Globus pallidus (tissue), 1 donor: ENCODE measurements at places on chromosomes 3 and 15.
A peak's percentile ranks its signal among the peaks of the same experiment; 100 is the strongest.

- no peak for DNase-seq
These were observed 71.3 kb downstream of the RAB11A start for GRCh38 chr15:65940618-65940909.

DNA sequence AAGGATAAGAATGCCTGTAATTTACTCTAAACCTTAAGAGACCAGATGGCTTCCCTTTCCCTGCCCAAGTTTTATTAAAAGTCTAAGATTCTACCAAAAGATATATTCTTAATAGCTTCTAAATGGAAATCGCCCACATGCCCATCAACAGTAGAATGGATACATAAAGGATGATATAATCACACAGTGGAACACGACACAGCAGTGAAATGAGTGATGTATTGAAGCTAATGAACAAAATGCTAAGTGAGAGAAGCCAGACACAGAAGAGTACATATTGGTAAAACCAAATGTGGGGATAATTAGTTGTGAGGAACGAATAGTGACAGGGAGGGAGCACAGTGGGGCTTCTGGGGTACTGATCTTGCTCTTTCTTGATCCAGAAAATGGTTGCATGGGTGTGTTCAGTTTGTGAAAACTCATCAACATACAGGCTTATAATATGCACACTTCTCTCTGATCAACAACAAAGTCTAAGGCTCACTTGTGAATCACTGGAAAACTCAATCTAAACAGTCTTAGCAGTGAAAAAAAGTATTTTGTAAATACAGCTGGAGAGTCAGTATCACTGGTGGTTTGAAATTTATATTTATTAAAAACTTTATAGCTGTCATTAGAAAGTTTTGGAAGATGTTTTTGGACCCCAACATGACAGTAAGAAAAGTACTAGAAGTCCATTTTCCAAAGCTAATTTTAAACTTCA, 170.7 kb upstream of the FAM3D start:
- no peak for DNase-seq

DNA sequence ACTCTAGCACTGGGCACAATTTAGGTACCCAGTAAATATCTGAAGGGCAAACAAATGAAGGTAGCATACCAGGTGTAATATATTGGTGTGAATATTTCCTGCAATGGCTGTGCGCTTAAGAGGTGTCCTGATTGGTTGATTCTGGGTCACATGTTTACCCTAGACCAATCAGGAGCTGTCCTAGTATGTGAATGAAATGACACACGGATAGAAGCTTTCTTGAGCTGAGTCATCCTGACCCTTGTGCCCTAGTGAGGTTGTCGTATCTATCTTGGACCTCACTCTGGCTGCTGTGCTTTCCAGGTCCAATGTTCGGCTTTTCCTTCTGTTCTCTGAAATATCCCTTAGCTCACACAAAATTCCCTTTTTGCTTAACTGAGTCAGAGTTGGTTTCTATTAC, 58.1 kb upstream of the FOXP1 start:
- no peak for DNase-seq

DNA sequence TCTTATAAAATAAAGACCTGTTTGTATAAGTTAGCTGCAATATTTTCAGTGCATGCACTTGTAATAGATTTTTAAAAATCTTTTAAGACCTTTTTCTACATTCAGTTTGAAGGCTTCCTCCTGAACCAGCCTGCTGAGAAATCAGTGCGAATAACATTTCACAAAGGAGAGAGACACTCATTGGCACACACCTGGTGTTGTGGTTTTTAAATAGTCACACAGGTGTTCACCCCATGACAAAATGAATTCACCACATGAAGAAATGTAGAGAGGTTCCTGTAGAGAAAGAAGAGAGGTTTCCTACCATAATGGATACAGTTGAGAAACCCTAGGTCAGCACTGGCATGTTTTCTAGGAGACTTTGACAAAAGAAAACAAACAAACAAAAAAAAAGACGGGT, 237.3 kb downstream of the CNTN6 start:
- no peak for DNase-seq

GRCh38 chr15:85785887-85786780, 8.6 kb downstream of the KLHL25 start:
- DNase-seq = no peak

DNA sequence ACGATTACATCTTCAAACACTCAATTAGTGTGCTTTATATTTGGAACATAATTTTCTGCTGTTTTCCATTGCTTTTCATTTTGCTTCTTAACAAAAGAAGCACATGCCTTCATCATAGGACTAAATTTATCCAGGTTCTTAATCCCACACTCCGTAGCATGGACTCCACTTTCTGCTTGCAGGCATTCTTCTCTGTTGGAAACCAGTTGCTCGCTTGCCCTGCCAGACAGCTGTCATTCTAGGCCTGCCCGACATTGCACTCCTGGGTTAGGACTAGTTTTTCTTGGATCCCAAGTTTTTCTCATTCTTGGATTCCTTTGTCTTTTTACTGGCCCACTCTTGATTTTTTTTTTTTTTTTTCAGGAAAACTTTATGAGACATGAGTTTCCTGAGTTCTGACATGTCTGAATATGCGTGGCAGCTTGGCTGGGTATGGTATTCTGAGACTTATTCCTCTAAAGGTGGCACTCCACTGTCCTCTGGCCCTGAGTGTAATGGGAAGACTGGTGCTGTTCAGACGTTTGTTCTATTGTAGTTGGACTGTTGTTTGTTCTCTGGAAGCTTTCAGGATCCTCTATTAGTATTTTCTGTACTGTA, 6.3 kb upstream of the ATP1B3 start:
- no peak for DNase-seq

GRCh38 chr3:148066802-148067201, 630.9 kb upstream of the AGTR1 start:
- DNase-seq = no peak

GRCh38 chr15:98085003-98085639, 124.6 kb downstream of the ARRDC4 start:
- peak; percentile 49 for DNase-seq

DNA sequence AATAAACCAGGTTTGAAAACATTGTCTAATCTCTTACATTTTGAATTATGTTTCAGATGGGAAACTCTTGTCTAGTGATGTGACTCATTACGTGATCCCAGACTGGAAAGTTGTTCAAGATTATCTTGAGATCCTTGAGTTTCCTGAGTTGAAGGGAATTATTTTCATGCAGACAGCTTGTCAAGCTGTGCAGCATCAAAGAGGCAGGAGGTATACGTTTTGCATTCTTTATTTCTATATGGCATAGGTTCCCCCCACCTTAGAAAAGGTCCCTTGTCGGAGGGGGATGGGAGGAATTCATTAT, 1.5 kb downstream of the DIS3L start:
- DNase-seq = no peak

- peak; percentile 80 for DNase-seq
These were observed 45.1 kb upstream of the PLXND1 start for GRCh38 chr3:129651435-129652202.

GRCh38 chr3:124884474-124885101, 2.6 kb downstream of the ITGB5 start:
- DNase-seq = no peak

- no peak for DNase-seq
These were observed 12.4 kb downstream of the POPDC2 start for GRCh38 chr3:119647843-119648575.

- no peak for DNase-seq
These were observed 113.9 kb downstream of the RORA start for GRCh38 chr15:61115241-61115640.

DNA sequence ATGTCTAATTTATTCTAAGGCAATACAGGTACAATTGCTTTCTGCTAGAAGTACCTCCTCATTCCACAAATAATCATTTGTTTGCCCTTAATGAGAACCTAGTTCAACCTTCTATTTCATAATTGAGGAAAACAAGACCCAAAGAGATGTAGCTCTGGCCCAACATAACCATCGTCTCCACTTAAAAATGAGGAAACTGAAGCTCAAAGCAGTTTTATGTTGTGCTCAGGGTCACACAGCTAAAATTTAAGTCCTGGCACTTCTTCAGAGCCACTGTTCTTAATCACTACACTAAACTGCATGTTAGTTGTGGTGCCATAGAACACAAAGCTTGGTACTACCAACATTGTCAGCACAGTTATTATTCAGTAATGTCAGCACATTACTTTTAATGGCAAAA, 108.0 kb downstream of the SERPINI1 start:
- no peak for DNase-seq

DNA sequence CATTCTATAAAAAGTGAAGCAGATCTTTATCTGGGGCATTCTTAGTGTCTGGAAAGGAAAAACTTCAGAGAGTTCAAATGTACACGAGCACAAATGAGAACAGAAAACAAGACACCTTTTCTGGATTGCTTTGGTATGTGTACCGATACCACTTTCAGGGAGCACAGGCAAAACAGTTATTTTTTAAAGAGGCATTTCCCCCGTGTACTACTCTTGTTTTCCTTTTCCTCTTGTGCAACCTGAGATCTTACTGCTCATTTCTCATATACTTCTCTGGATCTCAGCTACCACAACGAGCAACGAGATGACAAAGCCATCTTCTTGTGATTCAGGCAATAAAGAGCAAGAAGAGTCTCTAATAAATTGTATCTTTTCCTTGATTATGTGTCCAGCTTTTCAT, 463.6 kb downstream of the SHQ1 start:
- no peak for DNase-seq

DNA sequence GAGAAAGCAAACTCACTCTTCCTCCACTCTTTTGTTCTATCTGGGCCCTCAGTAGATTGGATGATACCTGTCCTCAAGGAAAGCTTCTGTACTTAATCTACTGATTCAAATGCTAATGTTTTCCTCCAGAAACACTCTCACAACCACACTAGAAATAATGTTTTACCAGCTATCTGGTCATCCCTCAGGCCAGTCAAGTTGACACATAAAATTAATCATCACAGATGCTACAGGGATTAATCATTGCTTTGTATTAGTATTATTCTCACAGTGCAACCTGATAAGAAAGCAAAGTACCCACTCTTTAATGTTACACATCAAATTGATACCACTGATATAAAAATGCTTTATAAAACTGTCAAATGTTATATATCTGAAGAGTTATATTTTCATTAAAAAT, 52.9 kb upstream of the ARL6 start:
- DNase-seq = no peak

DNA sequence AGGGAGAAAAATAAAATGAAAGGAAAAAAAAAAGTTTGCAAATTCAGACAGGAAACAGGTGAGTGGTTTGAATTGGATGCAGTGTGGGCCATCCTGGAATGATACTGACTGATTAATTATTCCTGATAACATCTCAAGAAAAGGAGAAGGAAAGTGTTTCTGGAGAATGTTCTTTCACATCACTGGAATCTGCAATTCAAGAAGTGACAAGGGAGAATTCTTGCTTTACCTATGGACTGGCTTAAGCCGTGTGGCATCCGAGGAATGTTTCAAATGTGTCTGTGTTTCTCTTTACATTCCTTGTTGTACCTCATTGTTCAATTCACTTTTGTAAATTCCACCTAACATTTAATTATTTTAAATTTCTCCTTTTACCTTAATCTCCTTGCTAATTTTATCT, 465.0 kb downstream of the EPHB1 start:
- no peak for DNase-seq

DNA sequence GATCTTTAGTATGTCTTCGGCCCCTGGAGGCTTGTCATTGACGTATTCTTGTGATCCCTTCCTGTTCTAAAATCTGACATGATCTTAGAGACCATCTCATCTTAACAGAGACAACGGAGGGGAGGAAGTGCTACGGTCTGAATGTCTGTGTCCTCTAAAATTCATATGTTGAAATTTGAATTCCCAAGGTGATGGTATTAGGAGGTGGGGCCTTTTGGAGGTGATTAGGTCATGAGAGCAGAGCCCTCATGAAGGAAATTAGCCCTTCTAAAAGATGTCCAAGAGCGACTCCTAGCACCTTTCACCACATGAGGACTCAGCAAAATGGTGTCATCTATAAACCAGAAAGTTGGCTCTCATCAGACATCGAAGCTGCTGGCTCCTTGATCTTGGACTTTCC, 233.2 kb upstream of the CMC1 start:
- DNase-seq = no peak

- DNase-seq = no peak
These were observed 33.1 kb downstream of the PRR20G start for GRCh38 chr3:127254730-127255129.

DNA sequence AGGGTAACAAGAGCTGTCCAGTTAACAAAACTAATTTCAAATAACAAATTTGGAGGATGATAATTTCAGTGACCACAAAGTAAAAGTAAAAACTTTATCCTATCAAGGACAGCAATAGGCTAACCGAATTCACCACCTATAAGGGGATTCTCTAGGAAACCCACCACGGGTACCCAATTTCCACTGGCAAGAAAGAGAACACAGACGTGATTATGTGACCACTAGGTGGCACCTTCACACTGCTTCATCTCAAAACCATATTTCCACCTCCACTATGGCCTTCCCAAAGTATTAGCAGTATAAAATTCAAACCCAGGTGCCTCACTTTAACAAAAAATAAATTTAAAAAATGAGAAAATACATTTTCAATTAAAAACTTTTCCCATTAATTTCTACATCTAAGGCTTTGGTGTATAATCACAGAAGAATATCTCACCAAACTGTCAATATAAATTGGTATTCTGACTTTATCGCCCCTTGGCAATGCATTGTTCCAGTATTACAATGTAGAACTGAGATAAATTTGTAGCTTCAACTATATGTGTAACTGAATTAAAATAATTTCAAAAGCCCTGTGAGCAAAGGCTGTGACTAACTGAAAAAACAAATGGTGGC, 96.5 kb downstream of the FSIP1 start:
- peak; percentile 45 for DNase-seq

DNA sequence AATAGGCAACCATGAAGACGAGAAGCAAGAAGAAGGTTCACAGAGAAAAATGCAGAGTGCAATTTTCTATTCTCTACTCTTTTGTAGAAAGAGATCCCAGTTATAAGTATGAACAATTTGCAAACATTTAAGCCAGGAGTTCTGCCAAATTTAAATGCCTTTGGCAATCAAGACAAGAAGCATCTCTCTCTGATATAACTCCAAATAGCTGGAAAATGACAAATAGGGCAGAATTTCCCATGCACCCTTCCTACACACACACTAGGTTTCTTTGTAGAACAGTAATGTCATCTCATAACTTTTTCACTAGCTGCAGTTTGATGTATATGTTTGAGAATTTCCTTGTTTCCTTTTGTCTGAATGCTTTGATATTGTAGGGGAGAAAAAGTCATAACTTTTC, 333.5 kb upstream of the AZI2 start:
- no peak for DNase-seq

GRCh38 chr3:64426551-64426950, 201.3 kb upstream of the PRICKLE2 start:
- DNase-seq = no peak

DNA sequence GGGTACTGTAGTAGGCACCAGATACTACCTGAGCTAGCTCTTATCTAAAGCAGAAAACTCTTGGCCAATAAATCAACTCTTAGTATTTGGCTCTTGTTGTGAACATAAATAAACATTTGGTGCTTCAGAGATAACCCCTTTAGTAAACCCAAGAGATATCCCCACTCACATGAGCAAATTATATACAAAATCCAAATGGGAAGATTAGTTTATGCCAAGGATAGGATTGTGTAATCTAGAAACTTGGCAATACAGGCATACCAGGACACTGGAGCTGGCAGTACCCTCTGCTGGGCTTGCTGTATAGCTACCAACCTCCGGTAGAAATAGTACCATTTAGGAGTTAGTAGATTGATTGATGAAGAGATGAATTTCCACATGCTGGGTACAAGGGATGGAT, 127.0 kb downstream of the LIPC start:
- DNase-seq = no peak
